ENCODE measurements at places on chromosomes 12 and 14.

DNA sequence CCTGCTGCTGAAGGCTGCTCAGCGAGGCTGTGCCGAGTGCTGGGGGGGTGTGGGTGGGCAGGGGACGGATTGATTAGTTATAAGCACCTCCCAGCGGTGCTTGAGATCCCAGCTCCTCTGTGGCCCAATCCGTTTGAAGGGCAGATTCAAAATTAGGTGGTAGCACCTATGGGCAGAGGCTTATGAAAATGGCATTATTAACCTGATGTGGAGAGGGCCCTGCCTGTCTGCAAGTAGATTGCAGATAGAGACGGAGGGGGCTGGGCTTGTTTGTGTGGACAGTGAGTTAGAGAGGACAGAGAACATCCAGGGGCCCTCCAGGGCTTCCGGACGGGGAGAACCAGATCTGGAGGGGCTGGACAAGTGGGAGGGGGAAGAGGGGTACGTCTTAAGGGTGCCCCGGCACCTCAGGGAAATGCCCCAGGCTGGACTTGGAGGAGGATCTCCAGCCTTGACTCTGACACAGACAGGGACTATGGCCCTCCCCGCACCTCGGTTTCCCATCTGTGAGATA, at the start of gene RTL1:
Gene RTL1 (minus strand): TSS at position 51 of the 514 bp plus-strand sequence. CDS start 18,934 bp downstream, outside the sequence.
- no peak for DNase-seq

DNA sequence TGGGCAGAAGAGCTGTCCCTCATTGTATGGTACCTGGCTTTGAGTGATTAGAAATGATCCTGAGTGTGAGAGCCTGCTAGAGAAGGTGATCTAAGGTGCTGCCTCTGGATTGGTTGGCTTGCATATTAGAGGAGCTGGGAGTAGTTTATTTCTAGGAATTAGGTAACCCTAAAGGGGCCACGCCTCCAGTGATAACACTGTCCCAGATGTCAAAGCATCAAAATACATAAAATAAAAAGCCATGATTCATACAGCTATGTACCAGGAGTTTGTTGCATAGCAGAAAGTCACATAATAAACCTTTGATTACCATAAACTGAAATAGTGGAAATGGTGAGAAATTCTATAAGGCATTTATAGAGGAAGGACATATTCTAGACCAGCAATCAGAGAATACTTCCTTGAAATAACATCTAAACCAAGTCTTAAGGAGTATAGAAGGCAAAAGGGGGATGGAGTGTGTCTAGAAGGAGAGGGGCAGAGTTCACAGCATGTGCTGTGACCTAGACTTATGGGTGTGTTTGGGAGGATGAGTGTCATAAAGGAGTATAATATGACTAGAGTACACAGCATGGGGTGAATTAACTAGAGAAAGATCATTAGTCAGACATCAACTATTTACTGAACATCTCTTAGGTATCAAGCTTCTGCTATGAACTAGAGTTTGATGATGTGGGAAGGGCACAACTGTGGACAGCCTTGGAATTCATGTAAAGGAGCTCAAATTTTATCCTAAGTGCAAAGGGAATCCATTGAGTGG, 686.4 kb downstream of the GALC start:
- no peak for DNase-seq

DNA sequence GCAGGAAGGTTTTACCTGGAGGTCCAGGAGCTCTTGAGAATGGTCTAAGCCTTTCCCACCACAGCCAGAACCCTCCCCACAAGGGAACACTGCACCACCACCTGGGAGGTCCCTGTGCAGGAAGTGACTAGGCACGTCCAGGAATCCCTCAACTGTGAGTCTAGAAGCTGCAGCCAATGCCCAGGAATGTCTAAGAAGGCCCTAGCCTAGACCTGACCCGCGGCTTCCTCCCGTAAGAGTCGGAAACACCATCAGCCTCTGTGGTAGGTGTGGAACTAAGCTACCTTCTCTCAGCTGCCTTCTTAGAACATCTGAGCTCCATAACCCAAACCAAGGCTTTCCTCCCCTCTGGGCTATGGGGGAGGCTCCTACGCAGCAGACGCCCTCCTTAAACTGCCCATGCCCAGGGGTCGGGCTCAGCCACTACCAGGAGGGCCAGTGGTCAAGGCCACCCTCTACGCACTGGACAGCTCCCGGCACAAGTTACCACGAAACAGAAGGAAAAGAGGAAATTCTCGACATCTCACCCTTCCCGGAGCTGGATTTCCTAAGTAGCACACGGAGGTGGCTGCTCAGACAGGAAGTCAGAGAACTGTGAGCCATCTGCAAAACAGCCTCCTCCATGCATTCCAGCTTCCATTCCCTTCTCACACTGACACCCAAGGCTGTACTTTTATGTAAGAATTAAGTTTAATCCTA, 25.5 kb downstream of the ZFYVE21 start:
- no peak for DNase-seq

- DNase-seq, result no peak
These were observed 280.4 kb upstream of the GRIP1 start for GRCh38 chr12:66959276-66959675.

GRCh38 chr12:1719139-1719538, 28.3 kb downstream of the ADIPOR2 start:
- DNase-seq, result no peak

- DNase-seq, result no peak
These were observed 126.9 kb upstream of the RAP1B start for GRCh38 chr12:68483592-68484383.

- DNase-seq, result peak; percentile 90
These were observed at the start of gene CFAP54 for GRCh38 chr12:96489392-96490056. CFAP54 (plus strand) TSS chr12:96489577; CDS start chr12:96489610, 33 bp downstream.

GRCh38 chr14:76687611-76688382, 73.5 kb upstream of the VASH1 start:
- no peak for DNase-seq

DNA sequence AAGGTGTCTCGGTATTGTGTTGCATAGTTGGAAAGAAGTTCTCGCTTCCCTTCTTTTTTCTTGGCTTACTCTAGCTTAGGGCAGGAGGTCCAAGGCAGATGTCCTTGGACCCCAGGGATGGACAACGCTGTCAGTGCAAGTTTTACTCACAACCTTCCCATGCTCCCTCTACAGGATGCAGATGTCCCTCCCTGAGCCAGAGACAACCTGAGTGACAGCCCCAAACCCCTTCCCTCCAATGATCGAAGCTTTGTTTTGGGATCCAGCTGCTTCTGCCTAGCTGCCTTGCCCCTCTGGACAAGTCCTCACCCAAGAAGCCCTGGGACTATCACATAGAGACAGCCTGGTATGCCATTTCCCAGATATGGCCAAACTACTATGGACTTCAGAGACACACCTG, 112.0 kb upstream of the RAP1B start:
- DNase-seq, result no peak

DNA sequence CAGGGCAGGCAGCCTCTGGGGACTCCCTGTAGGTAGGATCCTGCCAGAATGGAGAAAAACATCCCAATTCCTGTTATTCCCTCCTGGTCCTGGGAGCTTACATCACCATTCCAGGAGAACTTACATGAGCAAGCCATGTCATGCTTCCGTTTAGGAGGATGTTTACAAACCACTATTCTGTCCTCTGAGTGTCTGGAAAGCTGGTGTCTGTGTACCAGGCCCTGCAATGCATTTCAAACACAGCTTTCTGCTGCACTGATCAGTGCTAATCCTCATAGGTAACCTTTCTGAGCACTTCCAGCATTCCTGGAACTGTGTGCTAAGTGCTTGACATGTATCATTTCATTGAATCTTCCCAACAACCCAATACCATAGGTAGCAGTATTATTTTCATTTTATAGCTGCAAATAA, 19.8 kb upstream of the MAP1LC3B2 start:
- DNase-seq, result no peak

GRCh38 chr12:93758801-93759373, 81.7 kb downstream of the CRADD start:
- DNase-seq, result no peak

- no peak for DNase-seq
These were observed 81.7 kb downstream of the CPNE8 start for GRCh38 chr12:38823738-38824137.

GRCh38 chr12:105548626-105549025, 218.1 kb downstream of the C12orf75 start:
- no peak for DNase-seq

DNA sequence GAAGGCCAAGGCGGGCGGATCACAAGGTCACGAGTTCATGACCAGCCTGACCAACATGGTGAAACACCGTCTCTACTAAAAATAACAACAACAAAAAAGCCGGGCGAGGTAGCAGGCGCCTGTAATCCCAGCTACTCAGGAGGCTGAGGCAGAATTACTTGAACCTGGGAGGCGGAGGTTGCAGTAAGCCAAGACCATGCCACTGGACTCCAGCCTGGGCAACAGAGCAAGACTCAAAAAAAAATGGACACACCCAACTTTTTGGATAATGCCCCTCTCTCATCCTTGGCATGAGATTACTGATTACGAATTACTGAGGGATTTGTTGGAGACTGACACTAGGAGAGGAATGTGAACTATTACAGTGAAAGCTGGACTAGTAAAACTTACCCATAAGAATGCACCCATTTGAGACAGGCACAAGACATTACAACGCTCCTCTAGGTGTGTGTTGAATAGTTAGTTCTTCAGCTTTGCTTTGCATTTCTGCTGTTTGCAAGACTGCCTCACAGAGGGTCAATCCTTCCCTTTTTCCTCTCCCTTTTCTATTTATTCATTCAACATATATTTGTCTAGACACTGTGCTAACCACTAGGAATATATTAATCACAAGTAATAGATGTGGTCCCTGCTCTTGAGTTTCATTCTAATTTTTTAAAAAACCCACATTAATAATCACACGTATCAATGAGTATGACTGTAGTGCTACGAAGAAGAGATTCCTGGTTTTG, 46.0 kb upstream of the OR5AU1 start:
- no peak for DNase-seq

DNA sequence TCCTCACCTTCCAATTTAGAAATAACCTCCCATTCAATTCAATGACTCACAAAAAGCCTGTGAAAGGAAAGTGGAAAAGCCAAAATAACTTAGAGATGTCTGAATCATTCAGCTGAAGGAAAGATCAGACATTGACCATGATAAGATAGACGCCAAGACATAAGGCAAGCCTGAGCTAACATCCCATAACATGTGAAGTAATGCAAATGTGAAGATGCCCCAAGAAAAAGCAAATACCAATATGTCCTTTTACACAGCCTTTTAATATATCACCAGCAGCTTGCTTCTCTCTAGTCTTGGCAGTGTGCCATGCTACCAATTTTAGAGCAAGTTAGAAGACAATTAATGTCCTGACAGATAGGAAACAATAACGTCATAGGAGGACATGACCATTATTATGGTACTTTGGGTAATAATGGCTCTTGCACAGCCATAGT, 2.4 kb upstream of the NUMB start:
- no peak for DNase-seq

DNA sequence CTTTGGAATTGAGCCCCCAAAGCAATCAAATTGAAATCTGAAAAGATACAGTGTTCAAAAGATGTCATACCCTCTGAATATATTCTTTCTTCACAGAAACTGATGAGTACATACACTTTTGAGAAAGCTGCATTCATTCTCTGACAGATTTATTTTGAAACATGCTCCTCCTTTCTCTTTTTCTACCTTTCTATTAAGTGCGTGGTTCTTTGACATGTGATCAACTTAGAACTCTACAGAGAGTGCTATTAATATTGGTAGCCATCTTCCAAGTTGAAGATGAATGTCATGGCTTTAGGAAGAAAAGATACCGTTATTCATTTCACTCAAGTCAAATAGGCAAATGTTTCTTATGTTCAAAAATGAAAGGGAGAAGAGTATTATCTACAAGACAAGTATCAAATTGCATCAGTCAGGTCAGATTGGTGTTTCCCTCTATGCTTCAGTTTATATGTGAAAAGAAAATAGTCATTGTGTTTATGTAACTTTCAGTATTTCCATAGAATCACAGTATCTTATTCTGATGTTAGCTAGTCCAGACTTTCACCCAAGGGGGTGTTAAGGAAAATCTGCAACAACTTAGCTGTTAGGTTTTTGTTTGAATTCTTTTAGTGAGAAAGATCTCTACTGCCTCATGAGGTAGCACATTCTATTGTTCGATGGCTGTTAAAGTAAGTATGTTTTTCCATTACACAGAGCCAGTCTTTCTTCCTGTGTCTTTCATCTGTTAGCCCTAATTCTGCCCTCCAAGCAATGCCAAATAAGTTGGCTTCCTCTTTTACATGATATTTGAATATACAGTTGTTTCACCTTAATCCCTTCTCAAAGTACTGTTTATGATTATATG, 55.4 kb upstream of the GARIN2 start:
- DNase-seq, result no peak

DNA sequence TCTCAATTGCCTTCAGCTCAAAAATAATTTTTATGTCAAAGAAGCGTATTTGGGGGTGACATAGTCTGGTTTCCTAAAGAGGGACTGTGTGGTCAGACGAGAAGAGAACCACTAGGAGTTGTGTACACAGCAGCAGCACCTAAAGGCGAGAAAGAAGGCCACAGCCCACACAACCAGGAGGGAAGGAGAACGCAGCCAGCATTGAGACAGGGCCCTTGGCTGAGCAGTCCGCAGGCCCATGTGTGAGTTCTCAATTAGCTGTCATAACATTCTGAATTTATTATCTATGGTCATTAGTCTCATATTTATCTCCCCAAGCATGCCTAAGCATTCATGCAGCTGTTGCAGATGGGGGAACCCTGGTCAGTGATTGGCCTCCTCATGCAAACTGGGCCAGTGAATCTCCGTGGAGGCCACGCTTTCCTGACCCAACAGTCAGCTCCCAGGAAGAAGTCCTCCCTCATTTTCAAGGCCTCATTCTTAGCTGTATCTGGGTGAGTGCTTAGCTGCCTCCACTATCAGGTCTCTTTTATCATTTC, 81.2 kb upstream of the ATF7IP start:
- DNase-seq, result no peak

GRCh38 chr14:76465664-76466063, 89.7 kb downstream of the ESRRB start:
- no peak for DNase-seq

DNA sequence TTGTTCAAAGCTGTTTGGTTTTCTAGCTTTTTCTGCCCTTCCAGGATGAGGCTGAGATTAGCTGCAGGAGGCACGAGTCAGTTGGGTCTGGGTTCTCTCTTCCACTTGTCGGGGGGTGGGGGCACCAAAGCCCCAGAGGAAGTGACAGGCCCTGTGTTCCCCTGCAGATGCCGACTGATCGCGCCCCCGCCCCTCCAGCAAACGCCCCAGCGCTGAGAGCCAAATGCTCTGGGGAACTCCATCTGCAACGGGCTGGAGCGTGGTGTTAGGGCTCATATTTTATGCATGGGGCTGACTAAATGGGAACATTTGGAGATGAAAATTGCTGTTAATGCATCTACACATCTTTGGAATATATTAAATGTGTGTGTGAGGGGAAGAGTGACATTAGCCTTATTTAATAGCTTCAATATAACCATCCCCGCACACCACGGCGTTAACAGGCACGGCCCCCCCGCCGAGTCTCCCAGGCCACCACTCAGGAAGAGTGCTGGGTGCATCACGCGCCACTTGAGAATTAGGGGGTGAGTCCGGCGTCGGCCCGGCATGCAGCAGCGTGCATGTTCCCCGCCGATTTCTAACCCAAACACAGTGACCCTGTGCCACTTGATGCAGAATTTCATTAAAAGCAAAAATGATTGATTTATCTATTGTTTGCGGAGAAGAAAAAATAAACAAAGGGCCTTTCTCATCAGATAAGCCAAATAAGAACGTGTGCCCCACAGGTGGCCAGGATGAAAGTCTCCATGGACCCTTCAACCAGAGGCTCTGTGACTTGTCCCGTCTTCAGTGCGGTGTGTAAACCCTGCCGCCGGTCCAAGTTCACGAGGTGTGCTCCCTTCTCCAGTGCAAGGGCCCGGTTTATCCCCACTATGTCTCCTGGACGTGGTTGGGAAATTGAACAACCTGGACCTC, 165.0 kb upstream of the RTL1 start:
- no peak for DNase-seq

All from stimulated activated CD8-positive, alpha-beta memory T cell treated with anti-CD3 and anti-CD28 coated beads, Interleukin-7, amount 100 ng/mL, for 1 hour (primary cell).